Activated CD8-positive, alpha-beta memory T cell treated with anti-CD3 and anti-CD28 coated beads for 36 hours (primary cell): ENCODE measurements at places on chromosomes 3 and 15. TPM values are rescaled to one million over a fixed set of nuclear protein-coding genes. Genes with fewer than 3 reads are reported as not detected.

Gene P2RY12
- not detected for total RNA-seq

Gene MNS1
- total RNA-seq: 0.78 TPM

Gene CHRM5
- total RNA-seq: not detected

Gene EPHA6
- not detected for total RNA-seq

Gene DOCK3
- total RNA-seq: 2.5 TPM

Gene TGFBR2
- total RNA-seq: 60.3 TPM

Gene SPSB4
- not detected for total RNA-seq

Gene ADAMTS17
- total RNA-seq: 1.4 TPM

Gene TEX9
- total RNA-seq: 2.9 TPM

Gene C3orf22
- not detected for total RNA-seq

Gene ACTRT3
- total RNA-seq: 2.5 TPM

Gene TGM4
- total RNA-seq: not detected

Gene KBTBD13
- not detected for total RNA-seq

Gene EFCAB12
- 0.67 TPM for total RNA-seq

Gene ISLR
- not detected for total RNA-seq

Gene IGSF10
- not detected for total RNA-seq

Gene POPDC2
- 2.6 TPM for total RNA-seq

Gene ERICH6
- not detected for total RNA-seq

Gene LYZL4
- not detected for total RNA-seq

Gene CDHR4
- not detected for total RNA-seq
